ENCODE measurements at places on chromosomes 1 and 21.

GRCh38 chr1:199297887-199298286 lies 659.0 kb downstream of the PTPRC start:
- no peak for DNase-seq

GRCh38 chr21:27300770-27301169 lies 333.9 kb upstream of the ADAMTS5 start:
- no peak for DNase-seq

GRCh38 chr1:204227351-204227750 lies 13.6 kb upstream of the GOLT1A start:
- no peak for DNase-seq

DNA sequence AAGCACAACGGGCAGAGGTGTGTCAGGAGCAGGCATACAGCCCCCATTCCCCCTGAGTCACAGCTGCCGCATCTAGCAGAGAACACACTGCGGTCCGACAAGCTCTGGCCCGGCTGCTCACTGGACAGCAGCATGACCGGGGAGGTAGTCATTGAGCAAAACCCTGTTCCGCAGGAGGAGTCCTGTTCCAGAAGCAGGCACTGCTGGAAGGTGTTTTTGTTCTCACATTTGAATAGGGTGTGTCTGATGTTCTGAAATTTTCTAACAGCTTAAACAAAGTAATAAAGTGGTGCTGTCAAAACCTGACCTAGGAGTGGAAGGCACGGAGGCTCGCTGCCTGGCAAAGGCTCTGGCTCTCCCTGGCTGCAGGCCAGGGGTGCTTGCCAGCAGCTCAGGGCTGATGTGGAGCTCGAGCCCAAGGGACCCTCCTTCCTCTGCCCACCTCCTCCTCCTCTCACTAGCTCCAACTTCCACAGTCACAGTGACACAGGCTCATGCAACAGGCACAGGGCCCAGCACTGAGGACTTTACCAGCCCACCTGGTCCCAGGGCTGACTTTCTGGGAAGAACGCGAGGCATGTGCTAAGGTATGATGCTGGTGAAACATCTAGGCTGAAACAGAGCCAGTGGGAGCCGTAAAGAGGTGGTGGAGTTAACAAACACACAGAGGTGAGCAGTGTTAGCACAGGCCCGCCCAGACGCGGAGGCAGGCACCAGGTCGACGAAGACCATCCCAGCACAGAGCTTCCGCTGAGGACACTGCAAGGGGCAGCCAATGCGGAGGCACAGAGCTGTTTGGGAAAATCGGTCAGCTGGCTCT lies 118.6 kb upstream of the IFFO2 start:
- DNase-seq = no peak

DNA sequence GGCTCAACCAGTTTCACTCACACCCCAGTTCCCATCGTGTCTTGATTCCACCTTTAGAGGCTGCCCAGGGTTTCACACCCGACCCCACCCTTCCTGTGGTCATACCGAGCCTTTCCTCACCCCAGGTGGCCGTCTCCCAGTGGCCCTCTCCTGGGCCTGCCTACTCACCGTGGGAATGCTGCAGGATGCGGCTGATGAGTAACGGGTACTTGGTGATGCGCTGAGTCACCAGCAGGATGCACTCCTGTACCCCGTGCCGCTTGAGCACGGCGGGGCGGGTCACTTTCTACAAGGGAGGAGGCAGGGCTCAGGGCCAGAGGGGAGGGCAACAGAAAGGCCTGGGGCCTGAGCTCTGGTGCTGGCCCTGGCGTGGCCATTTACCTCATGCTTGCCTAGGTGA lies 16.4 kb downstream of the ARHGEF2 start:
- DNase-seq = no peak

- no peak for DNase-seq
Measured at GRCh38 chr1:70319750-70320149, 34.8 kb downstream of the ANKRD13C start.

GRCh38 chr1:231639819-231640218 lies 13.2 kb downstream of the DISC1 start:
- no peak for DNase-seq

GRCh38 chr1:168146160-168146539 lies 9.4 kb upstream of the GPR161 start:
- no peak for DNase-seq

GRCh38 chr1:24289937-24290595 lies 29.1 kb upstream of the GRHL3 start:
- DNase-seq = peak; percentile 98

GRCh38 chr1:45792744-45793143 lies 10.7 kb upstream of the MAST2 start:
- no peak for DNase-seq

DNA sequence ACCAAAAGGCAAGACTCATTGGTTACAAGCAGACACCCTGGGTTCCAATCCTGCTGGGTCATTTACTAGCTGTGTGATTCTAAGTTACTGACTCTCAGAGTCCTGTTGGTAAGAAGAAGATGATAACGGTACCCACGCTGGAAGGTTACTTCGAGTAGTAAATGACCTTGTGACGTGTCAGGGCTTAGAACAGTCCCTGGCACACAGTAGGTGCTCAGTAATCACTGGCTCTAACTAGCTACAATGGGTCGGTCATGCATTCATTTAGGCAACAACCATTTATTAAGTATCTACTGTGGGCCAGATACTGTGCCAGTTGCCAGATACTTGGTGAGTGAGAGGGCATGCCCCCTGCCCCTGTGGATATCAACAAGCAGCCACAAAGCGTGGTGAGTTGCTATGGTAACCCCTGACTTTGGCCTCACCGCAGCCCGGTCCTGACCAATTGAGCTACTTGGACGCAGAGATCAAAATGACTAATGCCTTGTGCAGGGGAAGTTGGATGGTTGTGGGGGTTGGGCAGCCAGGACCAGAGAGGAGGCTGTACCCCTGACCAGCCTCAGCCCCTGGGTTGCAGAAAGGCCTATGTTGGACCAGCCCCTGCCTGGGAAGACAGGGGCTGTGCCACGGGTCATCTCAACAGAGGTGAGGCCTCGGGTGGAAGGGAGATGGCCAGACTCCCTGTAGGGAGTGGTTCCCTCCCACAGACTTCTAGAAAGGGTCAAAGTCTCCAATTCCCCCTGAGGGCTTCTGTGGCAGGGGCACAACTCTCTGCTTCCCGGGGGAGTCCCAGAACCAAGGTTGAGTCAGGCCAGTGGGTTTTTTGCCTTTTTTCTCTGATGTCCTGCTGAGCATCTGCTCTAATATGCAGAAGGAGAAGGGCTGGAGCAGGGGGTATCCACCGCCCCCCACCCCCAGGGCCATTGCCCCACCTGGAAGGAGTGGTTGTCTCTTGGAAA lies 16.0 kb downstream of the DHRS3 start:
- no peak for DNase-seq

DNA sequence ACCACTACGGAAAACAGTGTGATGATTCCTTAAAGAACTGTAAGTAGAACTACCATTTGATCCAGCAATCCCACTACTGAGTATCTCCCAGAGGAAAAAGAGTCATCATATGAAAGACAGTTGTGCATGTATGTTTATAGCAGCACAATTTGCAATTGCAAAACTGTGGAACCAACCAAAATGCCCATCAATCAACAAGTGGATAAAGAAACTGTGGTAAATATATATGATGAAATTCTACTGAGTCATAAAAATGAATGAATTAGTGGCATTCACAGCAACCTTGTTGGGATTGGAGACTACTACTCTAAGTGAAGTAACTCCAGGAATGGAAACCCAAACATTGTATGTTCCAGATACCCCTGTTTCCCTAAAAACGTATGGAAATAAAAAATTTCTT lies 337.0 kb upstream of the PTBP2 start:
- no peak for DNase-seq

DNA sequence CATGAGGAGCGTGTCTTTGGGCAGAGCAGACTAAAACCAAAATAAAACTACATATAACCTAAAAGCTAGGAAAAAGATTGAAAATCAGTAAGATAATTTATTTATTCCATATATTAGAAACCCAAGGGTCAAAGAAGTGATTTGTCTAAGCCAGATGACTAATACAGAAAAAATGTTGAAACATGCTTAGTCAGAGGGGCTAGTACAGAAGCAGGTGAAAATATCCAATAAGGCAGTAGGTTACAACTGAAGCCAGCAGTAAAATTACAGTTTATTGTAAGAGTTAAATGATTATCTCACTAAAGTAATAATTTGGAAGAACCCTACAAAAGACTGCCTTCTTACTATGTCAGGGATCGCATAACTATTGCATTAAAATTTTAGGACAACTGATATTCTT lies 1190.9 kb upstream of the PRMT6 start:
- DNase-seq = no peak

DNA sequence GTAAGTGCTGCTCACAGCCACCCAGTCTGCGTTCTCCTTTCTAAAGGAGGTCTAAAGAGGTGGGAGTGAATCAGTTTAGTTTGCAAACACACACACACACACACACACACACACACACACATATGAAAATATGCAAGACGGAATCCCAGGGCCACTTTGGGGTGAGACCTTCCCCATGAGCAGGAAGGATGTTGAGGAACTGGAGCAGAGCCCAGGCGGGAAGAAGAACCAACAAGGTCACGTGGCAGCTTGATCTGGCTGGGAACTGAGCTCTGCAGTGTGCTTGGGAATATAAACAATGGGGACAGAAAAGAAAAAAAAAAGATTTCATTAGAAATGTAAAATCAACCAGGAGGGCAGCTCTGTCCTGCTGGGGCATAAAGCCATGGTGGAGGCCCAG lies 32.6 kb downstream of the OR2G3 start:
- no peak for DNase-seq

- DNase-seq = no peak
Measured at GRCh38 chr1:206690516-206690915, 5.8 kb downstream of the MAPKAPK2 start.

GRCh38 chr1:25088946-25089345 lies 143.4 kb downstream of the SYF2 start:
- DNase-seq = no peak

GRCh38 chr1:26399034-26399433 lies 11.6 kb upstream of the LIN28A start:
- no peak for DNase-seq

GRCh38 chr21:17981060-17981740 lies 162.0 kb upstream of the C21orf91 start:
- DNase-seq = no peak

- no peak for DNase-seq
Measured at GRCh38 chr1:38475624-38476005, 384.0 kb downstream of the RRAGC start.

DNA sequence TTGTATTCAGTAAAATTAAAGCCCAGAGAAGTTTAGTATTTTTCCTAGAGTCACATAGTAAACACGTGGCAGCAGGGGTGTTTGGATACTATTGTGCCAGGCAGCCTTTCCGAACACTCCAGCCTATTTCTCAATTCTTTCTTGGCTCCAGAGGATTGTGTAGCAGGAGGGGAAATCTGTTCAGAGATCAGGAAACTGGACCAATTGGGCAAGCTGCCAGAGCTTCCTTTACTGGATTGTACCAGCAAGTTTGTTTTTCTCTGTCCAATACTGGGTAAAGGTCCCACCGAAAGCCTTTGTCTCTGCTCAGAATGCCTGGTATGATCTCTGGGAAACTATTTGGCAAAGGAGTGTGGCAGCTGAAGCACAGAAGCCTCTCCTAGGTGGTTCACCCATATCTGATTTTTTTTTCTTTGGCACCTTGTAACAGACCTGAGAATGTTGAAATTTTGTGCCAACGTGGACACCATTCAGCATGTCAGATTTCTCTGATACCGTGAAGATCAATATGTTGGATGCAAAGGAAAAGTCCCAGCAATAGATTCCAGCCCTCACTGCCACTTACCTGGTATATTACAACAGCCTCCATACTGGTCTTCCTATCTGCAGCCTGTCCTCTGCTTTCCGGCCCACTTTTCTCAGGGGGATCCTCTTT lies 126.2 kb downstream of the FGGY start:
- DNase-seq = no peak

GRCh38 chr1:8871965-8872399 lies 6.5 kb downstream of the ENO1 start:
- DNase-seq = no peak

DNA sequence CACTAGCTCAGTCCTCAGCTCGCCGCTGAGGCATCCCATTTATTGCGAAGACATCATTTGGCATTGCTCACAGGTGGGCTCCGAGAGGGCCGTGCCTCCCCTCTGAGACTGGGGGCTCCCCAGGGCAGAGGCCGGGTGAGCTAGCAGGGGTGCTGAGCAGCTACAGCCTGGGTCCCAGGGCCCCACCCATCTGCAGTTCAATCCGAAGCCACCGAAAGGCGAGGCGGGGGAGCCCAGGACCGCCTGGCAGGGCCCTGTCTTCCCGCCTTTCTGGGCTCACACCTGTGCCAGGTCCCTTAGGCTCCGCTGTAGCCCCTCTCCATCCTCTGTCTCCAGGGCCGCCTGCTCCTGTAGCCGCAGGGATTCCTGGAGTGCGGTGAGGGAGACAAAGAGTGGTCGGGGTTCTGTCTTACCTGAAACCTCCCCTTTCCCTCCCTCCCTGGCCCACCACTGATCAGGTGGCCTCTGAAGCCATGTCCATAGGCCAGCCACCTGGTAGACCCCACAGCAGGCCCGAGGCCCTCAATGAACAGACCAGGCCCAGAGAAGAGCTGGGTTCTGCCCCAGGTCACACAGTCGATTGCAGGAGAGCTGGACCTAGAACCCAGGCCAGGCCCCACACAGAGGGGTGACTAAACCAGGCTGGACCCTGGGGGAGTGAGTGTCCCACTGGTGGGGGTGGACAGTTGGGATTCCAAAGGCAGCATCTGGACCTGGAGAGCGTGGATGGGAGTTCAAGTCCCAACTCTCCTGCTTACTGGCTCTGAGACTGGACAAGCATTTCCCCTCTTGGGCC lies 18.1 kb upstream of the NBPF1 start:
- no peak for DNase-seq

DNA sequence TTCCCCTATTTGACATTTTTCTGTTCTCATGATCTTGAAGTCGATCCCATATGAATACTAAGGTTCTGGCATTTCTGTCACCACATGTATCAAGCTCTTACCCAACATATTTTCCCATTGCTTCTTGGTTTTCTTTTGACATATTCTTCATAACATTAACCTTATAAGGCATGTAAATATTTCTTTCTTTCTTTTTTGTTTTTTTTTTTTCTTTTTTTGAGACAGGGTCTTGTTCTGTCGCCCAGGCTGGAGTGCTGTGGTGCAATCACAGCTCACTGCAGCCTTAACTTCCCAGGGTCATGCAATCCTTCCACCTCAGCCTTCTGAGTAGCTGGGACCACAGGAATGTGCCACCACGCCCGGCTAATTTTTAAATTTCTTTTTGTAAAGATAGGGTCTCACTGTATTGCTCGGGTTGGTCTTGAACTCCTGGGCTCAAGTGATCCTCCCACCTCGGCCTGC lies 33.1 kb upstream of the ERRFI1 start:
- no peak for DNase-seq

DNA sequence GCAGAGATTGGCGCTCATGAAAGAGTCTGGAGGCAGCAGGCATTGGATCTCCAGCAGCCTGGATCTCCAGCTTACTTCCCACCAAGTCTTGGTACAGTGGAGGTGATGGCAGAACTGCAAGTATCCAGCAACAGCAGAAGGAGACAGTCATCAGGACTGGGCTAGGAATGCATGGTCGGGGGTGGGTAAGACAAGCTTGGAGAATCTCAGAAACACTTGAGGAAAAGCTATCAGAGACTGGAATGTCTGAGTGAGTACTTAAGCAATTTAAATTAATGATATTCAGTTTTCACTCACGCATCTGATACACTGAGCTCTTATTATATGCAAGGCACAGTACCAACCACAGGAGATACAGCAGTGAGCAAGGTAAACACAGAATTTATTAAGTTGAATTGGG lies 9.8 kb downstream of the TMEM35B start:
- no peak for DNase-seq
